ENCODE measurements at places on chromosomes 3 and 15.

DNA sequence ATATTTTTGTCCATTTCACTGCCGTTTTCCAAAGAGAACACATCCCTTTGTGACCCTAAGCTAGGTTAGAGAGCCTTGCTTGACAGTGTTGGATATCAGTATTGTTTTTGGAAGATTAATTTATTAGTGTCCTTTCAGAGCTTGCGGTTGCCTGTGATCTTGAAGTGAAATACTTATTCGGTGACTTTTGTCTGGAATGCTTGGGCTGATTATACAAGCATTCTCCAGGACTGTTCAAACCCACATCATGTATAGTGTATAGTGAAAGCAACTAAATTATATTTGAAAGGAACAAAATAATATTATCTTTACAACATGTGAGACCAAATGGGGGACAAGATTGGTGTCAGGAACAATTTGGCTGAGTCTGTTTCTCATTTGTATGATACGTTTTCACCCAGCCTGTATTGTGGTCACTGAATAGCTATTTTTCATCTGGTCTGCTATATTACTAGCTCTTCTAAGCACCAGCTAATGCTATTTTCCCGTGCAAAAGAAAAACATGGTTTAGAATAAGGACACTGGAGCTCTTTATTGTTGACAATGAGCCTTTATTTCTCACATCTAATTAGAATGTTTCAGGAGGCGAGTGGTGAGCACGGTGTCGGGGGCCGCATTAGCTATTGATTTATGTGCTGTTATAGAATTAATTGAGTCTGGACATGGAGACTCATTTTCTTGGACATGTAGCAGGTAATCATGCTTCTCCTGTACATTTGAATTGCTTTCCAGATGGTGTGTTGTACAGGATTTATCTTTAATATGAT, 158.1 kb downstream of the APBA2 start:
- DNase-seq, result no peak

GRCh38 chr3:170863816-170864215, 6.2 kb downstream of the RPL22L1 start:
- no peak for DNase-seq

DNA sequence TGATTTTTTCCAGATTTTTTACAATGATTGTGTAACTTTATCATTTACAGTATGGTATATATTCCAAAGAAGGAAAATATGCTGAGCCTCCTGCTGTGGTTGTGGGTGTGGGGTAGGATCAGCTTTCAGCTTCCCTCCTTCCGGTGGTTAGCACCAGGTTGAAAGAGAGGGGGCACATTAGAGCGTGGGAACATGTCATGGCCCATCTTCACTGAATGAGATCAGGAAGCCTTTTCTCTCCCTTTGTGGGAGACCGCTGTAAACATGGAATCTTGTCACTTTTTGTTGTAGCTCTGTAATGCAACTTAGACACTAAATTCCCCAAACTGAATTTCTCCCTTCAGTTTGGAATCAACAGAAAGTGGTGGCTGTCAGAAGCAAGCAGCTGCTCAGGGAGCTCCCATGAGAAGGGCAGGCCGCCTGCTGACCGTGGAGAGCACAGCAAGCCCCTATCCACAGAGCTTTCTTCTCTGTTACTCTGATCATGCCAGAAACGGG, 86.7 kb upstream of the LIMD1 start:
- DNase-seq, result no peak

GRCh38 chr3:67415511-67415910, 238.9 kb downstream of the SUCLG2 start:
- no peak for DNase-seq

- no peak for DNase-seq
These were observed 33.4 kb downstream of the MAGEF1 start for GRCh38 chr3:184678317-184679055.

- DNase-seq, result no peak
These were observed 503.9 kb downstream of the MAGI1 start for GRCh38 chr3:65534805-65535204.
